HCT116 (cell line): ENCODE measurements at places on chromosomes 4 and X.

DNA sequence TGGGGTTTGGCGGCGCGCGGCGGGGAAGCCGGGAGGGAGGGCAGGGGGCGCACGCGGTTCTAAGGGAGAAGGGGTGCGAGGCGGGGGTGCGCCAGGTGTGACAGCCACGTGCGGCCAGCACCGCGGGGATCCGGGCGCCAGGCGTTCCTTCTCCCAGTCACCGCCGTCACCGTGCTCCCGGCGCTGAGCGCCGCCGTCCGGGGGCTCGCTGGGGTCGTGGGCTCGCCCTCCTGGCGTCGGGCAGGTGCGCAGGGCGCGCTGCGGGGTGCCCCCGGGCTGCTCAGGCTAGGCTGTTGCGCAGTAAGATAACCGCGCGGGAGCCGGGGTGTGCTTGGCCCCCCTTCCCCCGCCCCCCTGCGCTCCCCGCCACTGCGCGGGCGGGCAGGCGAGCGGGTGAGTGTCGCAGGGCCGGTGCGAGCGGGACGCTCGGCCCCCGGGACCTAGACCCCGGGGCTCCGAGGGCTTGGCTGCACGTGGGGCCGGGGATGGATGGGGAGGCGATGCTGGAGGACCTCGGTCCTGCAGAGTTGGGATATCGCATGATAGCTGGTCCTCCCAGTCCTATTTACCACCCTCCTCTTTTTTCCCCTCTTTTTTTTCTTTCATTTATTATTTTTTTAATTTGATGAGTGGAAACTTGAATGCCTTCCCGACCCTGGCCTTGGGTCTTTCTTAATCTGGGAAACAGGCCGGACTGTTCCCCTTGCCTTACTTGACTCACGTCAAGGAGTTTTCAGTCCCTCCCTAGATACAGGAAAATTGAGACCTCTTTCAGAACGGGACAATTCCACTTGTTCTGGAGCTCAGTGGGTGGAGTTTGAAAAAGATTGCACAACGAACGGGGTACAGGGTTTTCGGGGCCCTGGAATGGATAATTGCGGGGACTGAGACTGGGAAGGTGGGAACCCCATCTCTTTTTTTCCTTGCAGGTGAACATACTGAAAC lies 797 bp downstream of the TXLNG start:
- peaks cover 14% of the 10 kb centered on the region for H3K4me1 ChIP-seq
- H3K27me3 ChIP-seq: no peaks in the 10 kb centered on the region
- H3K4me3 ChIP-seq: peak overlapping the region; percentile 67
- peaks cover 3% of the 10 kb centered on the region; the same call in 1 of the 2 replicates for H3K36me3 ChIP-seq
- DNase-seq: no peak

GRCh38 chr4:73725985-73726384 lies 14.4 kb upstream of the CXCL8 start:
- H3K27ac ChIP-seq: no peak overlapping the region
- H3K36me3 ChIP-seq: no peaks in the 10 kb centered on the region
- peak; percentile 63 for DNase-seq
- H3K4me3 ChIP-seq: 0 out of 2 replicates have a peak overlapping the region, but pooled peaks have one; percentile 1
- peaks cover 16% of the 10 kb centered on the region for H3K4me1 ChIP-seq

DNA sequence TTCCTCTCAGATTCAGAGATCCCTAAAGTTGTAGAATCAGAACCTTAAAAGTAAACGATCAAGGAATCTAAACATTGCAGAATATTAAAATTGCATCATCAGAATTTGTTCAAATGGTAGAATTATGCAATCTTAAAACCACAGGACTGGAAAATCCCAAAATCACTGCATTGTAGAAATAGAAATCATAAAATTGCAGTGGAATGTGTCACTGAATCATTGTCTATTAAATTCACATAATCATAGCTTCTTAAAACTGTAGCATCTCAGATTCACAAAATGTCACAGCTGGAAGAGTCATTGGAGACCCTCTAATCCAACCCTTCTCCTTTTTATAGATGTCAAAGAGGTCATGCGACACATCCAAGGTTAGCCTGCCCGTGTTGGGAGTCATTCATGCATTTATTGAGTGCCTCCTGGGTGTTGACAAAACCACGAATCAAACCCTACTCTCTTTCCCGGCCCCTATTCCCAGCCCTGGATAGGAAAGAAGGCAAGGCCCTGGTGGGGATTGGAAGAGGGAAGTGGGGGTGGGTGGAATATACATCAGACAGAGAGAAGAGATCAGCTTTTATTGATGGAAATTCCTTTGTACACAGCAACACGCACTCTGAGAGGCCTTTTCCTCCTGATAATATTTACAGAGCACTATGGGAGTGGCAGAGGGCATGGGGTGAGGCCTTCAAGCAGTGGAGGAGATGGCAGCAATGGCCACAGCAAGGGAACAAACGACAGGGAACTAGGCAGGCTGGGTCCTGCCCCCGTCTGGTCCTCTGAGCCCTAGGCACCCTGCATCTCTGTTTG lies 15.4 kb downstream of the IQSEC2 start:
- H3K36me3 ChIP-seq: no peaks in the 10 kb centered on the region
- DNase-seq: no peak
- H3K27ac ChIP-seq: no peak overlapping the region
- H3K4me3 ChIP-seq: no peak overlapping the region
- peaks cover 42% of the 10 kb centered on the region for H3K4me1 ChIP-seq

- H3K27me3 ChIP-seq: no peaks in the 10 kb centered on the region
- DNase-seq: no peak
- no peak overlapping the region for H3K27ac ChIP-seq
- no peaks in the 10 kb centered on the region for H3K36me3 ChIP-seq
- H3K4me1 ChIP-seq: peaks cover 10% of the 10 kb centered on the region
These were observed 29.1 kb upstream of the C1QTNF7 start for GRCh38 chr4:15398732-15399131.

GRCh38 chr4:183950536-183950935 lies 45.4 kb downstream of the STOX2 start:
- H3K4me3 ChIP-seq: no peak overlapping the region
- no peaks in the 10 kb centered on the region for H3K27me3 ChIP-seq
- no peak for DNase-seq

DNA sequence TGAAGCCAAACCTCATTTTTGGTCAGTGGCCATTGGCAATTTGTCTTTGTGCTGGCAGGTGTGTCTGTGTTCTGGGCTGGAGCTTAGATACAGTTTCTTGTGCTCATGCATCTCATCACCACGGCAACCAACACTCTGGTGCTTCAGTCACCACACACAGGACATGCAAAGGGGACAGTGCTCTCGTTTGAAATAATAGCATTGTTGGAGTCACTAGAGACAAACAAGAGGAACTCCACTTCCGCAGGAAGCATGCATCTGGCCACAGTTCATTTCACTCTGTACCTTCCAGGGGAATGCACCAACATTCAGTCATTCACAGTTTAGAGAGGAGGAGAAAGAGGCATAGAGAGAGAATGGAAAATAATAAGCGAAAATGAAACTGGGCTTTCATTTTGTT lies 267.4 kb downstream of the ANK2 start:
- DNase-seq: no peak
- no peaks in the 10 kb centered on the region for H3K27me3 ChIP-seq
- H3K36me3 ChIP-seq: no peaks in the 10 kb centered on the region
- no peaks in the 10 kb centered on the region for H3K4me1 ChIP-seq

DNA sequence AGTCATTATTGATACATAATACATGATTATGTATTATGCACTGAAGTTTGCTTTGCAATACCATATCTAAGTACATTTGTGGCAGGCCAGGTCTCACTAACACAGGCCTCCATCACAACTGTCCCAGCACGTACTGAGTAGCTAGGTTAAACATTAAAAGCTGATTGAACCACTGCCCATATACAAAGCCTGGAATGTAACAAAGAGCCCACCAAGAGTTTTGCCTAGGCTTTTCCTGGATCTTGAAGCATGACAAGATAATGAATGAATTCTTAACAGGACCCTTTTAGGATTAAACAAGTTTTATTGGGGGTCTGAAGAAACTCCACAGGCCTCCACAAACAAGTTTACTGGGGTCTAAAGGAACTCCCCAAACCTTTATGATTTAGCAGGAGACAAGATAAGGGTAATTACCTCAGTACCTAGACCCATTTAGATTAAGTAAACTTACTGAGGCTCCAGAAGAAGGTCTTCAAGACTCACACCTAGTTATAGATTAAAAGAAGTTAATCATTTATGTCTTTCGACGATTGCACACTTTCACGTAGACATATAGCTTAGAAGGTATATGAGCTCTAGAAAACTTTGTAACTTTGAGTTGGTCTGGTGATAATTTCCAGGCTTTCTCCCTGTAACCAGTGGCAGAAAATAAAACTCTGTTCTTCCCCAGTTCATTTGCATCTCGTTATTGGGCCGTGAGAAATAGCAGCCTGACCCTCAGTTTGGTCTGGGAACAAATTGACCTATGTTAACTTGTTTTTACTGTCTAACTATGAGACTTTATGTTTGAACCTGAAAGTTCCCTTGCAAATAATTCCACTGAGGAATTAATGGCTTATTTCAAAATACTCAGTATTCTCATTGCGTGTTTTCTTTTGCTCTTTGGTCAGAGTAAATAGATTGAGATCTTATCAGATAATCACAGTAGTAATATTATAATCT lies 84.8 kb downstream of the PHEX start:
- H3K27ac ChIP-seq: no peak overlapping the region
- H3K27me3 ChIP-seq: no peaks in the 10 kb centered on the region
- no peaks in the 10 kb centered on the region for H3K36me3 ChIP-seq
- DNase-seq: no peak
- no peaks in the 10 kb centered on the region for H3K4me1 ChIP-seq

GRCh38 chrX:45497290-45497689 lies 296.6 kb upstream of the DIPK2B start:
- H3K4me3 ChIP-seq: no peak overlapping the region
- no peak overlapping the region for H3K27ac ChIP-seq
- no peak for DNase-seq
- H3K4me1 ChIP-seq: no peaks in the 10 kb centered on the region
